Pulmonary artery endothelial cell (primary cell): ENCODE measurements at places on chromosomes 5 and 9.

- DNase-seq, result no peak
Observed at GRCh38 chr5:137265457-137265856, 233.7 kb downstream of the SPOCK1 start.

DNA sequence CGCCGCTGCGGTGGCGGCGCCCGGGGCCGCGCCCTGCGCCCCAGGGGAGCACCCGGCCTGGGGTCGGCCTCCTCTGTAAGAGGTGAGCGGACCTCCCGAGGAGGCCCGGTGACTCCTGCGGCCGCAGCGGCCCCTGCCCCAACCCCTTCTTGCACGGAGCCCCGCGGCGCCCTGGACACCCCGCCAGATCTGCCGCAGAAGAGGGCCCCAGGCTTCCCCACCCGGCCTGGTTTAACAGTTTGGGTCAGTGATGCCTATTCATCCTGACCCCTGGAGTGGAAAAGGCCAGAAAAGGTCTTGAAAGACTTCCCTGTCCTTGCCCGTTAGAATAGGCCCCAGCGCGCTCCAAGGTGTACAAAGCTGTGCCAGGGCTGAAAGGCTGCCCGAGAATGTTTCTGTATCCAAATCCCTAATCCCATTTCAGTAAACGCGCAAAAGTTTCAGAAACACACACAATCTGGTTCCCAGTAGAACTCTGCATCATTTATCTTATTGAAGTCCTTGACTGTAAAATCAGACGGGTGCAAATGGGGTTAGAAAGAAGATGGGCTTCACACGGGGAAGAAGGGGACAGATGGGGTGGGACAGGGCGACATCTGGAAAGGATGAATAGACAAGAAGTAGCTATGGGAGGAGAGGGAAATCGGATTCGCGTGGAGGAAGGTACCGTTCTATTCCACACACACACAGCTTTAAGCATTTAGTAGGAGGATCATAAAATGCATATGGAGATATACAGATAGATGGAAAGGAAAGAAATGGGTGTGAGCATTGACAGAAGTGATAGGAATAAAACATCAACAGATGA, 1.1 kb upstream of the SSBP2 start:
- no peak for DNase-seq

DNA sequence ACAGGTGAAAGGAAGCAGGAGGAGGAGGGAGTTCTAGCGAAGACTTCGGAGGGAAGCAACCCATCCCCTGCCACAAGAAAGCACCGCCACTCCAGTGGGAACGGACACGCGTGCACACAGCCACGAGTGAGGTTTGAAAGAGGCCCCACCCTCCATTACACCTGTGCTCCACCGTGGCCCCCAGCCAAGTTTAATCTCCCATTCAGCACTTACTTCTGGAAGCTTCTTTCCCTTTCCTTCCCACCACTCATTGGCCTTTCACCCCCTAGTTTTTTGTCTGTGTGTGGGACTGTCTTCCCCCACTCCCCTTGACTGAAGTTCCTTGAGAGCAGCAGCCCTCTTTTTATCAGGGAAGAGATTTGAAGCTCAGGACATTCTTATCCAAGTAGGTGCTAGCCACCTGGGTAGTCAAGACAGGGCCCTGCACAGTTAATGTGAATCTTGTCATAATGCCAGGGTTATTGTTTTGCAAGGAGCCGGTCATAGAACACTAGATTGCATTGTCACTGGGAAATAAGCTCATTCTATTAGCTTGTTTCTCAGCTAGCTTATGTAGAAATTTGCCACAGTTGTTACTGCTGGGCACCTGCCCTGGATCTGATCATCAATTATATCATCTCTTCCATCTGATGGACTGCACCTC, 256.0 kb downstream of the DOCK8 start:
- DNase-seq, result no peak

DNA sequence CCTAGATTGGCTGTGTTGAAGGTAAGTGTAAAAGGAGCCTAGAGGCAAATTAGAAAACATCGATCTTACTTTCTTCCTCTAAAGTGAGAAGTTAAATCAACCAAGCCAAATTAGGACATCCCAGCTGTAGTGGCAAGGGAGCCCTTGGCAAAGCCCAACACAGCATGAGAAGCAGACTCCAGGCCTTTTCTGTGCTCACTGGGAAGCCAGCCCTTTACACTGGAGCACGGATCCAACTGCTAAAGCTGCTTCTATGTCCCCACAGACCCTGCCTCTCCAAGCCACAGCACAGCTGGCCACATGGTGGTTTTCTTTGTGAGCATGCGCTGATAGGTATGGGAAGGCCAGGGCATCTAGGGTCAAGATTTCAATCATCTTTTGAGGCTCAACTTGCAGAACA, 94.1 kb downstream of the APBA1 start:
- no peak for DNase-seq

DNA sequence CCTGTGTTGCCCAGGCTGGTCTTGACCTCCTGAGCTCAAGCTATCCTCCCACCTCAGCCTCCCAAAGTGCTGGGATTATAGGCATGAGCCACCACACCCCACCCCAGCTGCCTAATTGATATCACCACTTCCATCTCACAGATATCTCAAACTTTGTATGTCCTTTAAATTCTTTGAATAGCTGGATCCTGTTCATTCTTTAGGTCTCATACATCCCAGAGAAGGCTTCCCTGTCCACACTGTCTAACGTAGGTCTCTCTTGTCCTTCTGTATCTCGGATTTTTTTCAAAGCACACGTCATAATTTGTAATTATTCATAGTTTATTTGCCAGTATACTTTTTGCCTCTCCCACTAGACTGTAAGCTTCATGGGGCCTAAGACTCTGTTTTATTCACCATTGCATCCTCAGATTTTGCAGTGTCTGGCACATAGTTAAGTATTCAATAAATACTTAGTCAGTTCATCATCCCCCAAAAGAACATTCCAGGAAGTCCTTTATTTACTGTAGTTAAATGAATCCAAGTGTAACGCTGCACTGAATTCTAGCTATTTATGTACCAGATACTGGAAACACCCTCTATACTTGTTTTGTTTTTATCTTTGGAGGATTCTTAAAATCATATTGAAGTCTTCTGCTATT, 10.5 kb downstream of the ARSK start:
- no peak for DNase-seq
